ENCODE measurements at places on chromosomes 4 and X. TPM values are rescaled to one million over a fixed set of nuclear protein-coding genes. Genes with fewer than 3 reads are reported as not detected.

PRSS12 gene
- polyA plus RNA-seq: not detected

NLGN4X gene
- polyA plus RNA-seq: not detected

SLC9B1 gene
- polyA plus RNA-seq: 0.93 TPM

NSD2 gene
- polyA plus RNA-seq: 7.4 TPM

POU3F4 gene
- not detected for polyA plus RNA-seq

RELL1 gene
- polyA plus RNA-seq: 0.86 TPM

MAGEB2 gene
- polyA plus RNA-seq: not detected

LRRC66 gene
- polyA plus RNA-seq: 0.08 TPM

BANK1 gene
- polyA plus RNA-seq: 599 TPM

MAGEA9B gene
- 0.46 TPM for polyA plus RNA-seq

ZNF711 gene
- 3.7 TPM for polyA plus RNA-seq

ANOS1 gene
- not detected for polyA plus RNA-seq

LPAR4 gene
- not detected for polyA plus RNA-seq

ZDHHC15 gene
- polyA plus RNA-seq: not detected

RAB28 gene
- 12.1 TPM for polyA plus RNA-seq

RHOXF2B gene
- not detected for polyA plus RNA-seq

PABPC5 gene
- not detected for polyA plus RNA-seq

SPANXA2 gene
- polyA plus RNA-seq: not detected

ARX gene
- not detected for polyA plus RNA-seq

ENOPH1 gene
- 37.3 TPM for polyA plus RNA-seq

PDZD4 gene
- polyA plus RNA-seq: 0.15 TPM

UGT2A1 gene
- polyA plus RNA-seq: not detected

RXFP1 gene
- polyA plus RNA-seq: not detected

Data from IgD-negative memory B cell (primary cell).